ENCODE measurements at places on chromosomes 5 and 9.
A peak's percentile ranks its signal among the peaks of the same experiment; 100 is the strongest.

- no peak for DNase-seq
Measured at GRCh38 chr9:88799541-88800328, 191.5 kb upstream of the S1PR3 start.

- no peak for DNase-seq
Measured at GRCh38 chr5:126363658-126364057, 59.6 kb upstream of the GRAMD2B start.

GRCh38 chr5:181120761-181121160 is 10.2 kb downstream of the OR2V1 start:
- no peak for DNase-seq

GRCh38 chr9:79939819-79940218 is 368.1 kb downstream of the TLE4 start:
- no peak for DNase-seq

DNA sequence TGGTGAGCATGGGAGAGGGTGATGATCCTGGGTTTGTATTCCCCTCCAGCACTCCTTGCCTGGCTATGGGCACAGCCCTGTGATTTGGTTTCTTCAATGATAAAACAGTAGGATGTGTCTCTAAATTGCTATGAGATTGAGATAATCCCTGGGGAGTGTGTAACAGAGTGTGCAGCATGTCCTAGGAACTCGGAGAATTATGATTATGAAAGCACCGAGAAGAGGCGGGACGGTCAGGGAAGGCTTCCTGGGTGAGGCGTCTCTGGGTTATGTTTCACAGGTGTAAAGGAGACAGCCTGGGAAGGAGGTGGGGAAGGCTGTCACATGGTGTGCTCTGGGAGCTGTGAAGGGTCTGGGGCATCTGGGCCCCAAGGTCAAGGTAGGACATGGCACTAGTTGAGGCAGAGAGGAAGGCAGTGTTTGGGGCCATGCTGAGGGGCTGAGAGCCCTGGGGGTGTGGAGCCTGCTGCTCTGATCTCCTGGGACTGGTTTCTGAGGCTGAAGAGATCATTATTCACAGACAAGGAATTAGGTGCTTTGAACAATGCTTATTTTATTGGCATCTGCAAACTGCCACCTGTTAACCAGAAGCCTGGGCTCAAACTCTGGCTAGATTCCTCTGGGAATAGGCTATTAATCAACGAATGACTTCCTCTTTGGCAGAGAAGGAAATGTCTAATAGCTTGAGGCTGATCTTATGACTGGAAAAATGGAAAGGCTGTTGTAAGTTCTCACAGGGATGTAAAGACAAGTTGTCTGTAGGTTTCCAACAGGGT is 73.8 kb upstream of the IL12B start:
- no peak for DNase-seq

GRCh38 chr5:132456987-132457361 is 33.6 kb downstream of the IRF1 start:
- peak; percentile 32 for DNase-seq

DNA sequence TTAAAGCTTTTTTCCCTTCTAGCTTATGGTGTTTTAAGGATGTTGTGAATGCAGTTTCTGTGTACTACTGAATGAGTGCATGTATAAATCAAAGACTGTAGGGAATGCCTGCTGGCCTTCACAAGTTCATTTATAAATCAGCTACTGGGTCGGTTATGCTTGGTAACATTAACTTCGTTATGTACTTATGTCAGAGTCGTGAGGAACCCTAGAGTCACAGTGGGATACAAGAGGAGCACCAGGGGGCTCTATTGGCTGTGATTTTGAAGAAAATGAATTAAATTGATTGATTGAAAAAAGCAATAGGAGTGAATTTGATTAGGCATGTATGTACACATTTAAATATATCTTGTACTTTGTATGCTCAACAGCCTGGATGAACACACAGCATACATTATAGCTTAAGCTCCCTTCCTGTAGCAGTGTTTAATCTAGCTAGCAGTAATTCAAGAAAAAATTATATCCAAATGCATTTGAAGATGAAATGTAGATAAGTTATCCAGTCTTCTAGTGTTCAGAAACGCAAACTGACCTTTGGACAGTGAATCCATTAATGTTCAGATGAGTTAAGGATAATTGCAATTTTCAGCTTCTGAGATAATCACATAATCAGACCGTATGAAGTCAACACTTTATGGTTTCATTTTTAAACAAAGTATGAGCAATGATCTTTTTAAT is 204.2 kb downstream of the KDM4C start:
- DNase-seq = no peak

GRCh38 chr5:131371835-131372234 is 108.0 kb downstream of the CDC42SE2 start:
- DNase-seq = no peak

- no peak for DNase-seq
Measured at GRCh38 chr5:61097465-61097864, 64.8 kb downstream of the SMIM15 start.

DNA sequence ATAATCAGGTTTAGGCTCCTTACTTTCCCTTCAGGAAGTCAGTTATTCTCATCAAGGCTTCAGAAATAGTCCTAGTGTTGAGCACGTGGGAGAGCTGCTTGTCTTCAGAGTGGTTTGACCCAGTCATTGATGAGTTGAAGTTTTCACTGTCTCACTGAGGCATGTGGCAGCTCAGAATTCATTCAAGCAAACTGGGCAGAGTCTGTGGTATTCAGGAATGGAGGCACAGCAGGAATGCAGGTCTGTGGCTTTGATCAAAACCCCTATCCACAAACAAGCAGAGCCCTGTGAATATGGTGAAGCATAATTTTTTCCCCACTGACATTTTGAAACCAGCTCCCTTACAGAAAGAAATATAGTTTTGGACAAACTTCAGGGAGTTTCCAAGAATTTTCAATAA is 207.3 kb downstream of the CD180 start:
- DNase-seq = no peak

- DNase-seq = no peak
Measured at GRCh38 chr5:172744123-172745104, 26.6 kb downstream of the DUSP1 start.

DNA sequence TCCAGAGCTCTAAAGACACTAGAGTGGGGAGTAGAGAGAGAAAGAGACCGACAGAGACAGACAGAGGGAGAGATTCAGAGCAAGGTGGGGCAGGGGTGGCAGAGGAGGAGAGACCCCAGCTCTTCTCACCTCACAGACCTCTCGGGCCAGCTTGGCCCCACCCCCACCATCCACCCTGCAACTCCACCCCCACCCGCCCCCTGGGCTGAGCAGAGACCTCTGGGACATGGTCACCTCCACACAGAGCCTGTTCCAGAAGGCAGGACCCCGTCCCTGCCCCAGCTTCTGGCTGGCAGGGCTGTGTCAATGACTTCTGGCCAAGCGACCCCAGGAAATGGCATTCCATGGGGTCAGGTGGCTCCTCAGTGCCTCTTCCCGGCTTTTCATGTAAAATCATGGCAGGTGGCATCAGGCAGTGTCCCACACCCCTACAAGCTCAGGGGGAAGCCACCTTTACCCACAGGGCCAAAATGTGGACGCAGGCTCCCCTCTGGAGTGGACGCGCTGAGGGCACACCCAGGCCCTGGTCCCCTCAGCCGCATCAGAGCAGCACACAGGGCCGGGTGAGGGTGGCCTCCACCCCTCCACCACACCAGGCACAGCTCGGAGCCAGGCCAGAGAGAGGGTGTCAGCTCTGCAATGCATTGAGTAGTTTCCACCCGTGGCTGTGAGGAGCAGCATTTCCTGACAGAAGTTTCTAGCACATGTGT is 131.2 kb upstream of the LPCAT1 start:
- no peak for DNase-seq
